ENCODE measurements at places on chromosomes 1 and 21.
A peak's percentile ranks its signal among the peaks of the same experiment; 100 is the strongest.

GRCh38 chr1:174262349-174263241 lies 103.3 kb downstream of the RABGAP1L start:
- DNase-seq, result peak; percentile 37

DNA sequence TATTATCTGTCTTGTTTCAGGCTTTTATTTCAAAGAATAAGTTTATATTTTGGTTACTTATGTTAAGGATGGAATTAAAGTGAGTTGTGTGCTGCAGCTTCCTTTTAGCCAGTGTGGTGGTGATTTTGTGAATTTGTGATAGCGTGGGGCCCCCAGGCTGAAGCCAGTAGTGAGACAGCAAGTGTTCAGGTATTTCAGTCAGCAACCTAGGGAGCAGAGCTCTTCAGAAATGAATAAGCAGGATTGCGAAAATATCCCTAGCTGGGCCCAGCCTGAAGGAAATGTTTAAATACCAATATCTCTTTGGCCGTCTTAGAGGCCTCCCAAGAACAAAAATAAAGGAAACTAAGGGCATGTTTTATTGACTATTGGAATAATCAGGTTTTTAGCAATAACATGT lies 150.8 kb upstream of the C1orf105 start:
- no peak for DNase-seq

- no peak for DNase-seq
These were observed 33.7 kb downstream of the IER5 start for GRCh38 chr1:181122222-181122621.

GRCh38 chr1:232183802-232184201 lies 446.1 kb downstream of the SIPA1L2 start:
- DNase-seq, result no peak

GRCh38 chr1:157359314-157360022 lies 192.8 kb downstream of the FCRL5 start:
- DNase-seq, result no peak

Data from CD4-positive, alpha-beta T cell treated with Interleukin-1 beta for 1 hour (primary cell).